GM10248 (cell line): ENCODE measurements at places on chromosomes 12 and 14.
A peak's percentile ranks its signal among the peaks of the same experiment; 100 is the strongest.

DNA sequence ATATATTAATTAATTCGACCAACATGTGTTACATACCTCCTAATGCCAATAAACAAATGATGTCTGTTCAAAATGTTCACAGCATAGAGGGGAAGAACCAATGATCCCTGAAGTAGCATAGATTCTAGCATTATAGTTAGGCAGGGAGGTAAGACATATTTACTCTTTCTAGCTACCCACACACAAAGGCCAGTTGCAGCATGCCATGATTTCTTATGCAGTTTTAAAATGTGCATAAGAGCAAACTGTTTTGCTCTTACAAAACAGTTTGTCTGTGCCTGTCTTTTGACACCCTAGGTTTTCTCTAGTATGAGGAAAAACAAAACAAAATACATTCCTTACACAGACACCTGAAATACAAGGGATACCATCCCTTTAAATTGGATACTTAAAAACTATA, 61.9 kb downstream of the SLC16A7 start:
- no peak for DNase-seq

GRCh38 chr12:81224626-81225025, 146.7 kb downstream of the ACSS3 start:
- no peak for DNase-seq

DNA sequence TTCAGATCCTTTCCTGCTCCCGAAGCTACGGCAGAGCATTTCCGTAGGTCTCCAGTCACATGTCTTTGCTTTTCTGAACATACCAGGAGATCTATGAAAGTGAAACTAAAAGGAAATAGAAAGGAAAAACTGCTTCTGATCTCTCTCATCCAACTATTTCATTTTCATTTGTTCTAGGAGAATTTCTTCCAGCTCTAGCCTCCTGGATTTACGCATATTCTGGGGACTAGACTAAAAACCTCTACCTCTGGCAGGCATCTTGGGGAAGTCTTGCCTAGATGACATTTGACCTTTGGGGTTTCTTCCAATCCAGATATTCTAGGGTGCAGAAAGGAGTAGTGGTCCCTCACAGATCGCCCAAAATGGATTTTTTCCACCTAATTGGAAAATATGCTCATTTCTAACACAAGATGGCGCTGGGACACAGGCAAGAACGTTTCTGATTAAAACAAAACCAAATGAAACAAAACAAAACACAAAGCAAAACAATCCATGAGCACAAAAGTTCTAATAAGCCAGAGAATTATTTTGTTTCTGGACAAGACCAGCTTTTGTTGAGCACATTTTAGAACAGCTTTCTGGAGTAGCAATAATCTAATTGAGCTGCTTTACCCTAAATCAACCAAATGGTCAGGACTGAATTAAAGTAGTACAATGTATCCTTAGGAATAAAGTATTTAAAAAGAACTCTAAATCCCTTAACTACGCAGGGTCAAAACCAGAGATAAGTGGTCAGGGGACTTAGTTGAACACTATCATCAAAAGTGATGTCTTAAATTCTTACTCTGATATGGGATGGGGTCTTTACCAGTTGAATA, 12.3 kb upstream of the PARP11 start:
- peak; percentile 36 for DNase-seq

GRCh38 chr12:10365696-10366405, 24.0 kb downstream of the KLRK1 start:
- DNase-seq = no peak

DNA sequence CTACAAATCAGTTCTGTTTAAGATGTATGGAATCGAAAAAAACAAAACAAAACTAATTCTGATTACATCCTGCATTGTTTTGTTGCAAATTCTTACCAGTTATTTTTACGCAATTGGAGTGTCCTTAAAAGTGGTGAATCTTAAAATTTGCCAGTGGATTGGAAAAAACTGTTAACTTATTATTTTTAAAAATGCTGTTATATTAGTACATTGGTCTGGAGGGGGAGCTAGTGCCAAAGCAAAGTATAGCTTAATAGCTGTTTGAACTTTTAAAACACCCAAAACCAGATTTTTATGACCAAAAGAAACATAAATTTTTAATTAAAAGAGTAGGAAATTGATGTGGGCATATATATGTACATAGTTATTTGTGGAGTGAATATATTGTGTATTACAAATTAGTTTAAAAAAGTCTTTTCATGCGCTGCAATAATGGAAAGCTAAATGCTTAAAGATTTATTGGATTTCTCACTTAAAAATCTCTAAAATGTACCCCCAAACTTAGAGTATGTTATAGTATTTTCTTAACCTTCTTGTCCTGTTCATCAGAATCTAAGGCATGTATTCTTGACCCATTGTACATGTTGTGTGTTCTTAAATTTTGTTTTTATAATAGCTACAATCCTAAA, 2.5 kb downstream of the FUT8 start:
- peak; percentile 24 for DNase-seq

- no peak for DNase-seq
These were observed 343.0 kb downstream of the RGS6 start for GRCh38 chr14:72275242-72275641.

DNA sequence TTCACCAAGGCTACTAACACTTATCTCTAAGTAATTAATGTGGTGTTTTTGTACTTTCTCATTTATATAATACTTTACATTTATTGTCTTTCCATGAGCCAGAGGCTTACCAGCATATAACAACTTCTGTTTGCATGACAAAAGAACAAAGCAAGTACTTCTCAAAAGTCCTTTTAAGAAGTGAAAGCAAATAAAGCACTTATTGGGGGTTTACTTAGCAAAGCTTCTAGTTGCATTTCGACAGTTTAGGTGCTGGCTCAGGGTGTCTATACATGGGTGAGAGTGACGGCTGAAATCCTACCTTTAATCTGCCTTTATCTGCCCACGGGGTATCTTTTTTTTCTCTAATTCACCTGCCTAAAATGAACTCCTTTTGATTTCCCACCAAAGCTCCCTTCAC, 21.0 kb upstream of the DCN start:
- no peak for DNase-seq

- no peak for DNase-seq
These were observed 415.7 kb upstream of the ATP2B1 start for GRCh38 chr12:90124289-90124688.

DNA sequence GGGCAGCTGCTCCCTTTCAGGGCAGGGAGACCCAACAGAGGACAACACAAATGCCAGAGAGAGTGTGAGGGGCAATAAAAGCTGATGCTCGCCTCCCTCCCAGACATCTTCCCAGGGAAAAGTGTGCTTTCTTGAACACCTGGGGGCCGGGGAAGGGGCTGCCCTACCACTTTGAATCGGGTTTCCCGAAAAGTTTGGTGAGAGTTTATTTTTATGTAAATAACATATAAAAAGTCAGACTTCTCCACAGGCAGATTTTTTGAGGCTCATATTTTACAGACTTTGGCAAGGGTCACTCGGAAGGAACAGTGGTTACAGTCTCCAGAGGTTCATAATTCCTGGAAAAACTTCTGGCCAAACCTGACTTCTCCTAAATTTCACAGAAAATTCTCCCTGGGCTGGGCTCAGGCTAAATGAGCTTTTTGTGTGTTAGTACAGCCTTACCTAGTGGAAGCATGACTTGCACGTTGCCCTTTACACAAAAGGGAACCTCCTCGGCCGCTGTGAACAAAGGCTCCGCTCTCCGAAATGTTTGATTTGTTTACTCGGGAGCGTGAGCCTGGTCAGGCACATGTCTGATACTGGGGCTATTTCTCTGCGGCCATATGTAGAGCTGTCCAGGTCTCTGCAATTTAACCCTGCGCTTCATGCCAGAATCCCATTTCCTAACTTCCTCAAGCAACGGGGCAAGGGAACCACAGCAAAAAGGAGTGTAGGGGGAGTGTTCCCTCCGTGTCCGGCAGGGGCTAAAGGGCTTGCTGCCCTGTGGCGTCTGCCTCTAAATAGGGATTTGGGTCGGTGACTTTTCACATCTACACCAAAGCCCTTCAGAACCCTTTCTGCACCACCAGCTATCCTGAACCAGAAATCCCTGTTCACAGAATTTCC, 3.4 kb downstream of the RTL1 start:
- DNase-seq = no peak

DNA sequence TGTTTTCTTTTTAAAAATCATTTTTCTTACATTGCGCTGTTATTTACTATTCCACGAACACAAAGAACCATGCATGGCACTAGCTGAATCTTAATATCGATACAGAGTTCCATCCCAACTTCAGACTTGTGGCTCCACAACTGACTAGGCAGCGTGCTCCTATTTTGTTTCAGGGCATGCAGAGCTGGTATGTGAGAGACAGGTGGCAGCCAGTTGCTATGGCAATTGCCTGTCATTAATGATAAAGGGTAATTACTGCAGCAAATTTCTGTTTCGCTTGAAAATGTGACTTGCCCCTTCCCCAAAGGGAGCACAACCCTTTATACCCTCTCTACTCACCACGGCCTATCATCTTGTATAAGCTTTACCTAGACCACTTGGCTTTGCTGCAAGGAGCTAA, 113.1 kb upstream of the G2E3 start:
- no peak for DNase-seq

GRCh38 chr12:130703733-130704375, 12.2 kb downstream of the RIMBP2 start:
- DNase-seq = no peak

GRCh38 chr14:89454996-89455395, 38.0 kb upstream of the FOXN3 start:
- DNase-seq = no peak

GRCh38 chr14:103733651-103734050, 18.0 kb downstream of the ZFYVE21 start:
- no peak for DNase-seq

DNA sequence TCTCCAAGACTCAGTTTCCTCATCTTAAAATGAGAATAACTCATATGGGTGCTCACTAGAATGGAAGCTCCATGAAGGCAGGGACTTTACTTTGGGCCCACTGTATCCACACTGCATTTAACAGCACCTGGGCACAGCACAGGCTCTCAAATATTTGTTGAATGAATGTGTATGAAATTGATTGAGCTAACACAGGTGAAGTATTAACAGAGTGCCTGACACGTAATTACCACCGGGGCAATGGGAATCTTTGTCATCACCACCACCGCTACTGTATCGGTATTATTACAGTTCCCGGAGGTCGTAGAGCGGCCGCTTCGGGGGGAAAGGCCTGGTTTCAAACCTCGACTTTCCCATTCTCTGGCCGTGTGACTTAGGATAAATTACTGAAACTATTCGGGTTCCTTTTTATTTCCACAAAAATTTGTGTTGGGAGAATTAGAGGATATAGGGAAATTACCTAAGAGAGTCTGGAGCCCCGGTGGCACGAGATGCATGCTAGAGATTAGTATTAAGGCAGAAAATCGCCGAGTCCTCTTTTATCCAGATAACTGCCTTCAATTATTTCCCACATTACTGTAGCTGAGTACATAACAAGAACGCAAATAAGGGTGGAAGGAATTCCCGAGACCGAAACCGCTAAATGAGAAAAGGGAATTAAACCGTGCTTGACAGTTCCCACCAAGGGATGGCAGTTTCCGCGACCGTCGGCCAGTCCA, 1.0 kb upstream of the RIC8B start:
- DNase-seq = no peak

DNA sequence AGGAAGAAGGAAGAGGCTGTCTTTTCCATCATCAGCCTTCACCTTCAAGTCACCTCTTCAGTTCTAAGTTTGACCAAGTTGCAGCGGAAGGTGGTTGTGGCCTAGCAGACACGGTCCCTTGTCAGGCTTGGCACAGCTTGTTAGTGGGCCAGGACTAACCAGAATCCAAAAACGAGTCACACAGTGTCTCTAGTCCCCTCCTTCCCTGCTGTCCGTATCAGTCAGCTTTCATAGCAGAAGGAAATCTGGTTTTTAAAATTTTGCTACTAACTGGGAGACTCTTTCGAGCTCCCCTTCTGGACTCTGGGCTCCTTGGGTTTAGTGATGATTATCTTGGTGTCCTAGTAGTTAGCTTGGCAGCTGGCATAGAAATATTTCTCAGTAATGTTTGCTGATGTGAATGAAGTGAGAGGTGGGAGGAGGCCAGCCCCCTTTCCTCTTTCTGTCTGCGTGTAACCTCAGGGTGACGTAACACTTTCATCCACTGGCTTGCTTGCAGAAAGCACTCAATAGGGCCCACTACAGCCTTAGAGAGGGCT, 3.8 kb downstream of the ETV6 start:
- peak; percentile 52 for DNase-seq

DNA sequence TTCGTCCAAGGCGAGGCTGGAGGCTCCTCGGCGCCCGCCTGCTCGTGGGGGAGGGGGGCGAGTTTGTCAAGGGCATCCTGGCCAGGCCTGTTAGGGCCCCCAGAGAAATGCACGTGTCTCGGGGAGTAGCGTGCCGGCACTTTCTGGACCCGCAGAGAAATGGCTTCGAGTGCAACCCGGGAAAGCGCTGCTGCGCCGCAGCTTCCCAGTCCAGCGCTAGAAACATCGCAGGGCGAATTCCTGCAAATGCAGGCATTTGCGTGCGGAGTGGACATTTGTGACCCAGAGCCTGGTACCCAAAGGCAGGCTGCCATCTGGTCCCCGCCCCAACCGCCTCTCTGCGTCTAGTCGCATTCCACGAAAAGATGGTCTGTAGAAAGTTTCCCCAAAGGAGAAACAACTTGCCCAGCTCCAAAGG, 756 bp downstream of the LGR5 start:
- DNase-seq = no peak

DNA sequence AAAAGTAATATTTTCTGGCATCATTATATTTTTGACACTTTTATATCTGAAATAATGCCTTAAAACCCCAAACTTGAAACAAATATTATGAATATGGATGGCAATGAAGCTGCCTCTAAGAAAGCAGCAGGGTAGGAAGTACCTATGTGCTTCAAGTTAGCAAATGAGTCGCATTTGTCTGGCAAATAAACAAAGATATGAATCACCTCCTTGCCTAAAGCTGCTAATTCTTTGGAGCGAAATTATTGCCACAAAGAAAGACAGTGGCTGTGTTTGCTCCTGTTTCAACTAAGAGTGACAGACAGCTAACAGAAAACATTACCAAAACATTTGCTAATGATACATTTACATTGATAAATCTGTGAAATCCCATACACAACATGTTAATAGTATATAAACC, 854.9 kb downstream of the RPS29 start:
- no peak for DNase-seq

- DNase-seq = no peak
These were observed 108.5 kb downstream of the DACT1 start for GRCh38 chr14:58746261-58746660.

GRCh38 chr12:103779410-103780092, 61.5 kb downstream of the NT5DC3 start:
- no peak for DNase-seq

DNA sequence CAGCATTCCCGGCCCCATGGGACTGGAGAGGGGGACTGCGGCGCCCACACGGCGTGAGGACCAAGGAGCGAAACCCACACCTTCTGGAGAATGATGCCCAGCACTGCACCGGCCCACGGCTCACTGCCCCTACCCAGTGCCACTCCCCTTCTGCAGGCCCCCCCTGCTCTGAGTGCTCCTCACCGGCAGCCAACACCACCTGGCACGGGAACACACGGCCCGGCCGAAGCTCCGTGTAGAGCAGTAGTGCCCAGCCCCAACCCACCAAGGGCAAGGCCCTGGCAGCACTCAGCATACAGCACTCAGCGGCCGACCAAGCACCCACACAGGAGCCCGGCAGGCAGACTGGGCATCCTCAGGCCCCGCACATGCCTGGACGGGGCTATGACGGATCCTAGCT, 13.4 kb downstream of the BTBD6 start:
- DNase-seq = no peak
